ENCODE measurements at places on chromosomes 4 and X.

- no peak overlapping the region for H3K4me3 ChIP-seq
- no peak for DNase-seq
- no peaks in the 10 kb centered on the region for H3K36me3 ChIP-seq
- peaks cover 8% of the 10 kb centered on the region for H3K4me1 ChIP-seq
- H3K27ac ChIP-seq: no peak overlapping the region
Observed at GRCh38 chr4:54255881-54256280, 26.8 kb downstream of the PDGFRA start.

GRCh38 chr4:86054286-86055032 lies 305.4 kb downstream of the MAPK10 start:
- H3K27ac ChIP-seq: no peak overlapping the region
- H3K36me3 ChIP-seq: no peaks in the 10 kb centered on the region
- no peaks in the 10 kb centered on the region for H3K4me1 ChIP-seq
- H3K27me3 ChIP-seq: no peaks in the 10 kb centered on the region
- H3K4me3 ChIP-seq: no peak overlapping the region

- H3K27ac ChIP-seq: no peak overlapping the region
- no peaks in the 10 kb centered on the region for H3K27me3 ChIP-seq
- DNase-seq: no peak
- H3K4me1 ChIP-seq: no peaks in the 10 kb centered on the region
- H3K36me3 ChIP-seq: no peaks in the 10 kb centered on the region
Observed at GRCh38 chrX:133852837-133853356, 132.5 kb downstream of the GPC3 start.

DNA sequence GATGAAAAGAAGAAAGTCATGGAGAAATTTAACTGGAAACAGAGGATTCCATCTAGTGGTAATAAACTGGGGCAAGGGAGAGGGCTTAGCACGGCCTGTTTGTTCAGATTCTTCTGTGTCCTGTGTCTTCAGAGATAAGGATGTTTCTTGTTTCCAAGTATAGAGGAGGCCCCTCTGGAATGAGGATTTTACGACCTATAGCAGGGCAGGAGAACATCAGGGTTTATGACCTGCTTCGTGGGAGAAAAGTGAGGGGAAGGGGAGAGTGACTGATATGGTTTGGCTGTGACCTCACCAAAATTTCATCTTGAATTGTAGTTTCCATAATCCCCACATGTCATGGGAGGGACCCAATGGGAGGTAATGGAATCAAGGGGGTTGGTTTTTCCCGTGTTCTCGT lies 93.0 kb upstream of the LDB2 start:
- peaks cover 6% of the 10 kb centered on the region for H3K4me1 ChIP-seq
- H3K27me3 ChIP-seq: no peaks in the 10 kb centered on the region
- no peak for DNase-seq

- H3K27me3 ChIP-seq: peaks cover 16% of the 10 kb centered on the region
- no peak overlapping the region for H3K27ac ChIP-seq
- peaks cover 18% of the 10 kb centered on the region for H3K4me1 ChIP-seq
- DNase-seq: no peak
- H3K4me3 ChIP-seq: peak overlapping the region; percentile 65
- H3K36me3 ChIP-seq: no peaks in the 10 kb centered on the region
Observed at GRCh38 chr4:121155893-121156292, 8.2 kb downstream of the TNIP3 start.
